ENCODE measurements at places on chromosomes 5 and 9.

- DNase-seq = no peak
Observed at GRCh38 chr9:37984672-37985611, 81.0 kb upstream of the SLC25A51 start.

GRCh38 chr5:178090856-178091255 lies 22.5 kb upstream of the N4BP3 start:
- DNase-seq = no peak

DNA sequence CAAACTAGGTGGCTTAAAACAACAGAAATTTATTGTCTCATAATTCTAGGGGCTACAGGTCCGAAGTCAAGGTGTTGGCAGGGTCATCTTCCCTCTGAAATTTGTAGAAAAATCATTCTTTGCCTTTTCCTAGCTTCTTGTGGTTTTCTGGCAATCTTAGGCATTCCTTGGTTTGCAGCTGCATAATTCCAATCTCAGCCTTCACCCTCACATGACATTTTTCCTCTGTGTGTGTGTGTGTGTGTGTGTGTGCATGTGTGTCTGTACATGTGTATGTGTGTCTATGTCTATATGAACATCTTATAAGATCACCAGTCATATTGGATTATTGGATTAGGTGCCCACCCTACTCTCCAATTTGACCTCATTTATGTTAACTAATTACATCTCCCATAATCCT lies 330.6 kb downstream of the CHSY3 start:
- no peak for DNase-seq

DNA sequence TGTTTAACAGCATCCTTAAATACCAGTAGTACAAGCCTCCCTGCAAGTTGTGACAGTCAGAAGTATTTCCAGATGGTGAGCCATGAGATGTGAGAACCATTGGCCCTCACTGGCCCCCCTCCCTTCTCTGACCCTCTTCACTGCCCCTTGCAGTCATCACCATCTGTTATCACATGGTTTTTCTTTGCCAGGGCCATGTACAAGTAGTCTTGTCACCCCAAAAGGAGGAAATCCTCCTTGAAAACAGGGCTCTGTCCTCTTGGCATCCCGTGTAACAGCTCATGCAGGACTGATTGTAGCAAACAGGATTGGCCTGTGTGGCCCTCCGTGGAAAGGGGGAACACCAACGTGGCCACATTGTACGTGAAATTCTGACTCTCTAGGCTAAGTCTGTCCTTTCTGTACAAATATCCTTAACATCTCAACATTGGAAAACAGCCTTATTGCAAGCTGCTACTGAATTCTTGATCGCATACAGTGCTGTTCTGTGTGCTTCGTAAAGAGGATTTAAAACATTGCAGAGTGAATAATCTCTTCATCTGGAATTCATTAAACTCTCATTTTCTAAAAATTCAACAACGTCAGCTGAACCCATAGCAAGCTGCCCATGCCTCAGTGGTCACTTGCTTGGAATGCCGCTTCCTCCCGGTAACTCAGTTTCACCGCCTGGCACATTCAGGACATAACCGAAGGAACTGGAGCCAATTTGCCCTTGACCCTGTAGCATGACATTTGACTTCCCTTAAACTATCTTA lies 171.7 kb downstream of the ATPSCKMT start:
- DNase-seq = no peak

DNA sequence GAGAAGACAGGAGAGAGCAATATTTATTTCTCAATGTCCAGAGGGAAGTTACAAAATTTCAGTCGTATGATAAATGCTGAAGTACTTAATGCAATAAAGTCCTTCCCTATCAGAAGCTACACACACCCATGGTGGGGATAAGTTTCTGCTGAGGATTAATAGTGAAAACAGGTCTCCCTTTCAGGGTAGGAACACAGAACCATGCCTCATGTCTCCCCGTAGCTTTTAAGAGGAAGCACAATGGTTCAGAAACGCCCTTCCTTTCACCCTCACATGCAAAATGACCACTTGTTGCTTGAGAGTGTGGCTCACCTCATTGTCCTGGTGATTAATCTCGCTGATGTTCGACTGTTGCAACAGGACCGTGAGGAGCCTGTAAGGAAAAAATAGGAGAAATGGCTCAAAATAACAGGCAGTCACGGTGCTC lies 73.6 kb downstream of the ANKRD55 start:
- DNase-seq = no peak

- peak; percentile 68 for DNase-seq
Observed at GRCh38 chr9:32968101-32969011, 33.1 kb downstream of the APTX start.

DNA sequence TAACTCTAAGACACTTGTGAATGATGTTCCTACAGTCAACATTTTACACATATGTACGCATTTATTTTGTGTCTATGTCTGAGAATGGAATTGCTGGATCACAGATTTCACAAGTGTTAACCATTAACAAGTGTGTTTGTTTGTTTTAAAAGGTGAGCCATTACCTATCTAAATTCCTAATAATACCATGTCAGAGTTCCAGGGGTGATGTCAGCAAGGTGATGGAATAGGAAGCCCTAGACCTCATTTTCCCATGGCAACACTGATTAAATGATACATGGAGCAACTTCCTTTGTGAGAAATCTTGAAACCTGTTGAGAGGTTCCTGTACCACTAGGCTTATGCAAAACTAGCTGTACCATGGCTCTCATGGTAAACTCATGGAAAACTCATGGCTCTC lies 309.7 kb downstream of the CYLC2 start:
- DNase-seq = no peak

DNA sequence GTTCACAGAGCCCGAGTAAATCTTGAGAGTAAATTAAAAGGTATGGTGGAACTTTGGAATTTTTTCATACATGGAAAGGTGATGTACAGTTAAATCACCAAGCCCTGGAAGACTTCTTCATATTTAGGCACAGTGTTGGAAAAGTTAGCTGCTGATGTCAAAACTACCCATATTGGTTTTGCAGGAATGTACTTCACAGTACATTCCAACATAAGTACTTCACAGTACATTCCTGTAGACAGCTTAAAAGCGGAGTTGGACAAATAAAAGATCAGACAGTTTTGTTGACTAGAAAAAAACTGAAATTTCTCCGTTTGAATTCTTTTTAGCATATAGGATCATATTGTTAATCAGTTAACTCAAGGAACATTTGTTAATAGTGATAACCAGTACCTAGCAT lies 1.8 kb downstream of the RANBP17 start:
- no peak for DNase-seq

DNA sequence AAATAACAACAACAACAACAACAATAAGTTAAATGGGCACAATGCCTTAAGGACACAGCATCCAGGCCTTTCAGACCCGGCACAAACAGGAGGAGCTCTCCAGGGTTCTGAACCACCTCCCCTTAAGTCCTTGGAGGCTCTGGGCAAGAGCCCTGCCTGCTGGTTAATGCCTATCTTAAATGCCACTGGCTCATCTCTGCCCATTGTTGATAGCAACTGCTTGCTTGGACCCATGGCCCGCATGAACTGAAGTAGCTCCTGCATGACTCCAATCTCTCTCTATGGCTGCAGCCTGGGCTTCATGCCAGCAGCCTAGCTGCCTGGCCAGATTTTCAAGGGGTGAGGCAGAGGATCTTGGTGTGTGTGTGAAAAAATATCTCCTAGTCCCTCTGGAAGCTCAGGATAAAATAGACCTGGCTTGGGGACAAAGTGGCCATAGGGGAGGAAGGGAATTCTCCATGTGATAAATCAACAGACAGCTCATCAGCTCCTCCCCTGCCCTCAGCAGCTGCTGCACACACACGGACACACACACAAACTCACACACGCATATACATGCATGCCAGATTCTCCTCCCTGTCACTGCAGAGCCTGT lies 27.4 kb downstream of the FAM219A start:
- no peak for DNase-seq

GRCh38 chr5:138696501-138696900 lies 56.7 kb upstream of the CTNNA1 start:
- DNase-seq = no peak

DNA sequence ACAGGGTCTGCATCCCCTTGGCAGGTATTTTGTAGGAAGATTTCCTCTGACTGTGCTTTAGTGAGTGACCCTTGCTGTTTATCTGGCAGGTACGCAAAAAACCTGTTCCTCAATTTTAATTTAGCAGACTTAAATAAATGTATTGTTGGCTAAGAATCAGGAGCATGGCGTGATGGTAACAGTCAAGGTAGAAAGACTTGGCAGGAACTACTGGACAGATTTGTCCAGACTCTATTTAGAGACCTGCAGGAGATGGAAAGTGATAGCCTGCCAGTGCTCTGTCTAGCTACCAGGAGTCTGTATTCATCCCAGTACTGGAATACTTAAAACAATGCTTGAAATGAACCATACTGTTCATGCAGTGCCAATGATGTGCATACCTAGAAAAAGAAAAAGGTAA lies 78.8 kb upstream of the MAST4 start:
- no peak for DNase-seq

GRCh38 chr5:2757563-2758351 lies 6.3 kb upstream of the IRX2 start:
- no peak for DNase-seq

DNA sequence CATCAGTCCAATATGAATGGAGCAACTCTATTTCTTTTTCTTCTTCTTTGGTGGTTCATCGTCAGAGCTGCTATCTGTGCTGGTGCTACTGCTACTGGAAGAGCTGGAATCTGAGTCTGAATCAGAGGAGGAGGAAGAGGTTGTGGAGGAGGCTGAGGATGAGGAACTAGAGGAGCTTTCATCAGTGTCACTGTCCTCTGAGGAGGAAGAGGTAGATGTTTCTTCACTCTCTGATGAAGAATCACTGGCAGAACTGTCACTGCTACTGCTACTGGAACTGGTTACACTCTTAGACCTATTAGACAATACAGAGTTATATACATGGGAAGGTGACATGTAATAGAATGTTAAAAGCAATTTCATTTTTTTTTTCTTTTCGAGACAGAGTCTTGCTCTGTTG lies 27.8 kb downstream of the ZCCHC10 start:
- DNase-seq = no peak
